ENCODE measurements at places on chromosomes 16 and 17.

- DNase-seq: no peak
Measured at GRCh38 chr16:9311303-9311954, 220.0 kb downstream of the HAPSTR1 start.

- no peak for DNase-seq
Measured at GRCh38 chr16:83946781-83947566, 6.1 kb upstream of the OSGIN1 start.

DNA sequence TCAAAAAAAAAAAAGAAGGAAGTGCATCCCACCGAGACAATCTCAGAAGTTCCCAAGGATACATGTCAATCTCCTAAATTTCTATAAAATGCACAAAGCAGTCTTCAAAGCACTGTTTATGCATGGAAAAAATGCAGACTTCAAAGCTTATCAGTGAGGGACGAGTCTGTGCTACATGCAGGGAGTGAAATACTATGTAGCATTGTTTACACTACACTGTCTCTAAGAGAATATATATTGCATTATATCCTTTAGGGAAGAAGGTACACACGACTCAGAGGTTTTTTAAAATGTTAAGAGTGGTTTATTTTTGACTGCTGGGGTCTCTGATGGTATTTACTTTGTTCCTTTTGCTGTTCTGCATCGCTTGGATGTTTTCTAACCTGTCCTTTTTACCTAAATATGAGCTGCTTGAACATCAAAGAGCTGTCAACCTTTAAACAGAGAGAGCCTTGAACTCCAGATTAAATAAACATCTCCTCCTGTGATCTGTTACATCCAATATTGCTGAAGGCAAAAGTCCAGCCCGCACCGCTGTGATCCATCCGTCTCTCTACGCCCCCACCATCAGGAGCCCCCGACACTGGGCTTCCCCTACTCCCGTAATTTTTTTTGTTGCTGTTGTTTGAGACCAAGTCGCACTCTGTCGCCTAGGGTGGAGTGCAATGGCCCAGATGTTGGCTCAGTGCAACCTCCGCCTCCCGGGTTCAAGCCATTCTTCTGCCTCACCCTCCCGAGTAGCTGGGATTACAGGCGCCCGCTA is 1.4 kb downstream of the FBXO31 start:
- no peak for DNase-seq

DNA sequence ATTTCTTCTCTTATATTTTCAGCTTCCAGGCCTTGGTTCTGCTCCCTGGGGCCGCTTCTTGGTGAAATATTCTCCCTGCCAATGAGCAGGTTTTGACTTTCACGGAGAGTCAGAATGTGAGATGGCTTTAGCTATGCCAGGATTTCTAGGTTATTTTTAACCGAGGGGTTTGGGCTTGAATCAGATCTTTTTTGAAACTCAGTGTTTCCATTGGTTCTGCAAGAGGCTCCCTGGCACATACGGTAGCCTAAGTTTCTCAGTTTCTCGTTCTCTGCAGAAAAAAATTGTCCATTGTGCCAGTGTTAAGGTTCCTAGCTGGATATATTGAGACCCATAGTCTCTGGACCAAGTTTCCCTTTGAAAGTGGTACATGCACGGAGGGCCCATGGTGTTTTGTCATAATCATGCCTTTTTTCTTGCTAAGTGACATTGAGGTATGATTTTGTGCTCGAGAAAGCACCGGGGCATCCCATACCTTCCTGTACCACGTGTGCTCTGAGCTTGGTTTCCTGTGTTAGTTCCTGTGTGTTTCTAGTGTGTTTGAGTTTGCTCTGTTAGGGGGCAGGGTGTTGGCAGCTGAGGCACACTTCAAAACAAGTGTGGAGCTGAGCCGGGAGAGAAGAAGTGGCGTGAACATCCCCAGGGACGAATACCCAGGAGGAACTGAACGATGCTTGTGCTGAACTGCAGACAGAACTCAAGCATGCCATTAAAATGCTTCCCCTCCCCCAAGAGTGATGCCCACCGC is 127.2 kb downstream of the HS3ST3B1 start:
- no peak for DNase-seq

DNA sequence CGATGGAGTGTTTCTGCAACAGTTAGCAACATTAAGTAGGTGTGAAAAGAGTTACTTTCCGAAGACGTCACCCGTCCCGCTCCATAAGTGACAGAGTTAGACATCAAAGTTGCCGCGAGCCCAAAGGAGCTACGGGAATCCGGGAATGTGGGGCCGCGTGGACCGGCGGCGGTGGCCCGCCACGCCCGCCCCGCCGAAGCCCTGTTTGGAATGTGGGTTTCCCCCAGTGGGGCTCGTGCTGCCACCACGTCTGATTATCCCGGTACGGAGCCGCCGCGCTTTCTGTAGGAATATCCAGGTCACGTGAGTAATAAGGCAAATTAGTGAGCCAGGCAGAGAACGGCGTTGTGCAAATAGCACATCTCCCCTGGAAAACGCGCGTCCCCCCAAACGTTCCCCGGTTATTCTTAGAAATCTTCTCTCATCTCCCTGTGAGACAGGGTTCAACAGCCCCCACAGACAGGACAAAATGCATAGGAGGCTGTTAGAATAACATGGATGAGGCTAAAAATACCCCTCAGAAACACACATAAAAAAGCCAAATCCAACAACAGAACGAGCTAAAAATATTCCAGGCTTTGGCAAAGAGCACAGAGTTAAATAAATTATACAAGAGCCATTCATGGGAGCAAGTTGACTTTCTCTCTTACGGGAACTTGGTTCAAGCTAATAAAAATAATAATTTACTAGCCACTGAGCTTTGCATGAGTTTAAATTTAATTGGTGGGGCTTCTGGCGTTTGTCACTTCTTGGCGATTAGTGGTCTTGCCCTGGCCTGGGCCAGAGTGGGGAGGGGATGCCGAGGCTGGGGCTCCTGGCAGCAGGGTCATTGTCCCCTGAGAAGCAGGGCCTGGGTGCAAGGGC is 8.6 kb downstream of the BAHCC1 start:
- DNase-seq: no peak

DNA sequence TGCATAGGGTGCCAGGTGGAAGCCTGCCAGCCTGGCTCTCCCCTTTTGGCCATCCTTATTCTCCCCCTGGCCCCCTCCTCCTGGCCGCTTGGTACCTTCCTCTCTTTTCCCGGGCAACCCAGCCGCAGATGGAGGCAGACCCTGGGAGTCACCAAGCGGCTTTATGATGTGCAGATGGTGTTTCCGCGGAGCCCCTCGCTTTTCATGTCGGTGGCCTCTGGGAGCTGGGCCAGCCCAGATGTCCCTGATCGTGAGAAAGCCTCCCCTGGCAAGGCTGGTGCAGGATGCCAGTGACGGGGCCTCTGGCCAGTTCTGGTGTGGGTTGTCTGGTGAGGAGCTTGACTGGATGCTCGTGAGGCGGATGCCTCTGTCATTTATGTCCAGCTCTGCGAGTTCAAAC is 18.0 kb upstream of the BRD7 start:
- DNase-seq: no peak

GRCh38 chr16:57834936-57835335 is 32.6 kb upstream of the KIFC3 start:
- no peak for DNase-seq

DNA sequence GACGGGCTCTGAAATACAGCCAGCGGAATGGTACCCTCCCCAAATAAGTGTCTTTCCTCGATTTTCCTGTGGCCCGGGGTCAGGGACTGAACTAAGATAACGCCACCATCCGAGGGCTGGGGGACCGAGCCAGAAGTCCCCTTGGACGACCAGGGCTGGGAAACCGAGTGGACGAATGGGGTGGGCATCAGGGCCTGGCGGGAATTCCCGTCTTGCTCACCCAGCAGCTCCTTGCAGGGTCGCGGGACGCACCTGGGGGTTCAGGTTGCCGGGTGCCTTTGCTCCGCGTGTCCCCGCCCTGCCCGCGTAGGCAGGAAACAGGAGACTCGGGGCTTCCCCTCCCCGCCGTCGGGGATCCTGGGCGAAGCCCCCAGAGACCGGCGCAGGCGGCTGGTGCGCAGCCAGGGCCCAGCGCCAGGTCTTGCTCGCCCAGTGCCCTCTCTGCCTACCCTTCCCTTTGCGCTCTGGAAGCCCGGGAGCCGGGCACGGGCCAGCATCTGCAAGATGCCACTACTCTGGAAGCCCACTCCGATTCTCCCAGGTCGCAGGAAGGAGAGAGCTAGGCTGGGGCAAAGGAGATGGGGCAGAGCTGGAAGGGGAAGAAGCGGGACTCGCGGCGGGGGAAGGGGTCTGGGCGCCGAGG is 665 bp upstream of the GRIN2C start:
- no peak for DNase-seq

- DNase-seq: no peak
Measured at GRCh38 chr16:81442916-81443687, 1.5 kb upstream of the CMIP start.

DNA sequence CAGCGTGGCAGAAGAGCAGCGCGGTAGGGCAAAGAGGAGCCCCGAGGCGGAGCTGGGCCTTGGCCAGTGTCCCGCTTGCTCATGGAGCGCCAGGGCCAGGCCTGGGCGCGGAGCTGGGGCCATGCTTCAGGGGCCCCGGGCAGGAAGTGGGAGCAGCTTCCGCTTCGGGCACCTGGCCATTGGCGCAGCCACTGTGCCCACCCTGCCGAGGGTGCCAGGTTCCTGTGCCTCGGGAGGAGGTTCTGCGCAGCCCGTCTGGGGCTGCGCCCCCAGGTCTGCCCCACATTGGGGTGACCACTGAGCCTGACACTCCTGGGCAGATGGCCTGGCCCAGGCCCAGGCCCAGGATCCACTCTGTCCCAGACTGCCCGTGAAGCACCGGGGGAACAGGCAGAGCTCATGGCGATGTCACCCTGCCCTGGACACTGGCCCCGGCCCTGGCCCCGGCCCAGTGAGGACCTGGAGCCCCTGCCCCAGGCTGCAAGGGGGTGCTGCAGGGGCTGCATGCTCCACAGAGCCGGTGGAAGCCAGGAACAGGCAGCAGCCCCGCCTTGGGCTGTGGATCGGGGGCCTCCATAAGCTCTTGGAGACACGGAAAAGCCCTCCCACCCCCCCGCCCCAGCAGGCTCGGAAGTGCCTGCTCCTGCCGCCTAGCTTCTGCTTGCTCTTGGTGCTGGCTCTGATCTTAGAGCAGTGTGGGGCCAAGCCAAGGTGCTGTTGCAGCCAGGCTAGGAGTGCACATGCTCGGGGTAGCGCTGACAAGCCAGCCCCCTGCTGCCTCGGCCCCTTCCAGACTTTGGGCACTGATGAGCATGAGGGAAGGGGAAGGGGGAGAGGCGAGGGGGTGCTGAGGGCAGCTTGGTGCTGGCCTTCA is 35.9 kb upstream of the FOXJ1 start:
- no peak for DNase-seq

DNA sequence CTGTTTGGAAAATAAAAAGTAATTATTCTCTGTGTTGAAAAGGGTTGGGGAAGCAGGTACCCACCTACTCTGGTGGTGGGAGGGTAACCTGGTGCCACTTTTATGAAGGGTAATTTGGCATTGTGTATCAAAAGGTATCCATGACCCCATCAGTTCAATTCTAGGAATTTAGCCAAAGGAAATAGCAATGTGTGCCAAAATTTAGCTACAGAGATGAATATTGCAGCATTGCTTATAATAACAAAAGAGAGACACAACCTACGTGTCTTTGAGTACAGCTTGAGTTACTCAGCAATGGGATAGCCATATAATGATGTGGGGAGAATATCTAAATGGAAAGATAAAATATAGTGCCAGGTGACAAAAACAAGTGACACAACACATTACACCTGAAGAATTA is 170.7 kb downstream of the NTN1 start:
- no peak for DNase-seq

DNA sequence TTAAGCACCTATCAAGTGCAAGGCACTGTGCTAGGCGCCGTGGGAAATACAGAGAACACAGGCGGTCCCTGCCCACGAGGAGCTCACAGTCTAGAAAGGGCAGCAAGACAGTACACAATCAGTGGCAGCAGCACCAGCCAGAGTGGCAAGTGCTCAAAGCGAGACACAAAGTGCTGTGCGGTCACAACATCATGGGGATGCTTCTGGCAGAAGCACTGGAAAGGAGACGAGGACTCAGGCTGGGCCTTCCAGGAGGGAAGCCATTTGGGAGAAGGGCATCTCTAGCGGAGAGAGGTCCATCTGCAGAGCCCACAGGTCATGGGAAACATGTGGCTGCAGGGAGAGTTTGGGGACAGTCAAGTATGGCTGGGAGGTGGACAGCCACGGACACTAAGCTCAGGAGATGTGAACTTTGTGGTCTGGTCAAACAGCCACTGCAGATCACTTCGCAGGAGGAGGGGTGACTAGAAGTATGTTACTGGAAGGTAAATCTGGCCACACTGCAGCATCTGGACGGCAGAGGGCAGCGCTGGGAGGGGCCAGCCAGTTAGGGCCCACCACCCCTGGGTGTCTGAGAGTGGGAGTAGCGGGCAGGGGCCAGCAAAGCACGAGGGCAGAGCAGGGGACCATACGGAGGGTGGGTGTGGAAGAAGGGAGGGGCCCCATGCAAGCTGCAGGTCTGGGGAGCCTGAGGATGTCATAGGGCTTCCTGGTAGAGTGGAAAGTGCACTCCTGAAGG is 71.1 kb downstream of the N4BP1 start:
- DNase-seq: no peak

GRCh38 chr17:77645072-77646045 is 313.1 kb upstream of the TNRC6C start:
- no peak for DNase-seq

DNA sequence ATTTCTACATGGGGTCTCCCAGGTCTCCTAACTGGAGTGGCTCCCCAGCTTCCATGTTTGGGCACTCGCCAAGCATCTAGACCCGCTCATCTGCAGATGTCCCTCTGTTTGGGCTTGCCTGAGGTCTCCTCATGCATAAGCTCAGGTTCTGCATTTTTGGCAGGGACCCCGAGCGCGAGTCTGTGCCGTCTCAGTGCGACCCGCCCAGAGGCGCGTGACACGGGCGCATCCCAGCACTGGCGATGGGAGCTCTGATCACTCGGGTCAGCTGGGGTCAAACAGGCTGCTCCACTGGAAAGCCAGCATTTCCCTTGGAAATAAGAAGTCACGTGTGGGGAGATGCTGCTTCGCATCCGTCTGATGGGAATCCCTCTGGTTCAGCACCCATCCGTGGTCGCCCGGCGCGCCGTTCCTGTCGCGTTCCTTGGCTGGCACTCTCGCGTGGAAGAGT is 56.9 kb upstream of the FASN start:
- no peak for DNase-seq

GRCh38 chr17:73069164-73069770 is 23.2 kb downstream of the SLC39A11 start:
- no peak for DNase-seq

DNA sequence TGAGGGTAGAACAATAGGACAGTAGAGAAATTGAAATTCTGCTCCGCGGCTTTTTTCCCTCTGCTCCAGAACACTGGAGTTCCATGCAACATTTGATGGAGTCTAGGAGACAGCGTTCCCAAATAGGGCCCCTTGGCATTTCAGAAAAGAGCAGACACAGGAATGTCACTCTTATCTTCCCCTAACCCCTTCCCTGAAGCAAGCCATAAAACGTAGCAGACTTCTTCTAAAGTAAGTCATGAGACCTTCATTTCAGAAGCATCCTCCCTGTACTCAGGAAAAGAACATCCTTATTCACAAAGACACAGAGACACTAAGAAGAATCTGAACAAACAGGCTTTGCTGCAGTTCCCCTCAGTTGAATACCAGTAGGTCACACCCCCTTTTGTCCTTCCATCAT is 296.1 kb upstream of the SOX9 start:
- DNase-seq: no peak
